ENCODE measurements at places on chromosomes 12 and 14. TPM values are rescaled to one million over a fixed set of nuclear protein-coding genes. Genes with fewer than 3 reads are reported as not detected.

Gene GPX2
- not detected for total RNA-seq

Gene SIX6
- not detected for total RNA-seq

Gene RTL1
- not detected for total RNA-seq

Gene PTGDR
- not detected for total RNA-seq

DNA sequence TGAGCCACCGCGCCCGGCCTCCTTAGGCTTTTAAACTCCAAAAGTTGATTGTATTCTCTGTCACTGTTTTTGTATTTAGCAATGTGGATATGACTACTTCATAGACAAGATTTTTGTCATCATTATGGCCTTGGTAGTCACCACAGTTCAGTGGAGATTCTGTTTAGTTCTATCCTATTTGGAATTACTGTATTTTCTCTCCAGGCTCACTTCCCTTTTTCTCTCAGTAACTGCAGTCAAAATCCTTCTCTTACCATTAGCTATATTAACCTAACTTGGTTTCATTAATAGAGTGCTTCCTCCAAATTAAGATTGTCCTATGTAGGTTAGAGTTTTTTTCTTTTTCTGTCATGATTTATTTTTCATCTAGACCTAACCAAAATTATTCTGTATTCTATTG, 283.9 kb downstream of the TMTC2 start:
- no peak overlapping the region for H3K4me3 ChIP-seq
- no peaks in the 10 kb centered on the region for H3K27me3 ChIP-seq
- H3K27ac ChIP-seq = no peak overlapping the region
- peaks cover 5% of the 10 kb centered on the region for H3K36me3 ChIP-seq
- no peak for ATAC-seq

- no peak for ATAC-seq
- H3K27me3 ChIP-seq = peaks cover 9% of the 10 kb centered on the region
- H3K4me1 ChIP-seq = no peaks in the 10 kb centered on the region
- H3K4me3 ChIP-seq = no peak overlapping the region
- no peaks in the 10 kb centered on the region for H3K36me3 ChIP-seq
- H3K27ac ChIP-seq = no peak overlapping the region
These were observed 137.9 kb upstream of the CPSF6 start for GRCh38 chr12:69101505-69101904.

DNA sequence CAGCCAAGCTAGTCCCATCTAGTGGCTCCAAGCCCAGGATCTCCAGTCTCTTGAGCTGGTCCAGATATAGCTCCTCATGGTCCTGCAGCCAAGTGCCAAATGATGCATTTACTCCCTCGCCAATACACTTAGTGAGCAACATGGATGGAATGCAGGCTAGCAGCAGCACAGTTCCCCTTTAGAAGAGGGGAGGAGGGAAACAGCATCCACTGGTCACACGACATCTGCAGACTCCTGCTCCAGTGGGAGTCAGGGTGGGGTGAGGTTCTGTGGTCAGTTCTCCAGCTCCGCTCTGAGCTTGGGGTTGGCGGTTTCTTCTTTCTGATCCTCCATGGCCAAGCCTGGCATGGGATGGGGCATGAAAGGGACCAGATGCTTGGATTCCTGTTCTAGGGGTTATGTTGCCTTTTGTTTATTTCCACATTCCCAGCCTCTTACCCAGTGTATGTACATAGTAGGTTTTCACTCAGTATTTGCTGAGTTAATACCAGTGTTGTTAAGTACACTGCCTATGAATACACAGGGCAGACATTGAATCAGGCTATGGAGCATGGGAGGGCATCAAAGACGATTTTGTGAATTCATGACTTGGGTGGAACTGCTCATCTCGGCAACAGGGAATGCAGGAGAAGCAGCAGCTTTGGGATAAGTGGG, 57.3 kb downstream of the GALNT16 start:
- no peaks in the 10 kb centered on the region for H3K4me1 ChIP-seq
- no peak for ATAC-seq
- H3K4me3 ChIP-seq = no peak overlapping the region

Measured in activated T-helper 17 cell treated with anti-CD3 and anti-CD28 coated beads, Interleukin-2, amount 50 U/mL, for 72 hours (primary cell).